ENCODE measurements at places on chromosomes 4 and X.

DNA sequence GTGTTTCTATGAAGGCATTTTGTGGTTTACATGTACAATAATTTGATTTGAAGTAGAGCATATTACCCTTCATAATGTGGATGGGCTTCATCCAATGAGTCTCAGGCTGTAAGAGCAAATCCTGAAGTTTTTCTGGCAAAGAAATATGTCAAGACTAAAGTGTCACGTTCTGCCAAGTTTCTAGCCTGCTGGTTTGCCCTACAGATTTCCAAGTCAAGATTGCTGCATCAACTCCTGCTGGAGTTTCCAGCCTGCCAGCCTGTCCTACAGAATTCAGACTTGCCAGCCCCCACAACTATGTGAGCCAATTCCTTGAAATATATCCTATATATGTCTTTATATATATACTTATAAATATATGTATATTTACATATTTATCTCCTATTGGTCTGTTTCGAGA, 70.0 kb upstream of the RLIM start:
- DNase-seq, result no peak

DNA sequence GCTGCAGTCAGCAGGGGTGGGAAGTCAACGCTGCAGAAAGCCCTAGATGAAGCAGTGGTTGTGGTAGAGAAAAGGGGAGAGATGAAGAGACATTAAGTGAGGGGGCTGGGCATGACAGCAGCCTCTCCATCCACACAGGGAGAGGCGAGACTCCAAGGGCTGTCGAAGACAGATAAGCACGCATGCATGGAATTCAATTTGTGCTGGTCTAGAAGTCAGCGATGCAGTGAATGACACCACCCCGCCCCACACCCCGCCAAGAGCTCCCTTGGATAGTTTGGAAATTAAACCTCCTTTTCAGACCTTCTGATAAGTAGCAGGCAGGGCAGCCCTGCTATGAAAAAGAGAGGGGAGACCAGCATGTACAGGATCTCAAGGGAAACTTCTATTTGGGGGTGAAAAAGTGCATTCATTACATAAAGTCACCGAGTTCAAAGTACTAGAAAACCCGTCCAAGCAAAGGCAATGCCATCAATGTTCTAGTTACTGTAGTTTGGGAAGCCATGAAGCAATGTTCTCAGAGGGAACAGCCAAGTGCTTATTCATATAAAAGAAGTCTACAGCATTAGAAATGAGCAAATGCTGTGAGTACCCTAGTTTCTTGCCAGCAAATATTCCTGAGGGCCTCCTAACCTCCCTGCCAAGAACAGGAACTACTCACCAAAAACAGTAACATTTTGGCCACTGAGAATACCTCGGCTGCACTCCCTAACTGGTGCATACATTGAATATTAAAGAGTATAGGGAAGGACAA, 152.3 kb upstream of the ANXA10 start:
- no peak for DNase-seq

DNA sequence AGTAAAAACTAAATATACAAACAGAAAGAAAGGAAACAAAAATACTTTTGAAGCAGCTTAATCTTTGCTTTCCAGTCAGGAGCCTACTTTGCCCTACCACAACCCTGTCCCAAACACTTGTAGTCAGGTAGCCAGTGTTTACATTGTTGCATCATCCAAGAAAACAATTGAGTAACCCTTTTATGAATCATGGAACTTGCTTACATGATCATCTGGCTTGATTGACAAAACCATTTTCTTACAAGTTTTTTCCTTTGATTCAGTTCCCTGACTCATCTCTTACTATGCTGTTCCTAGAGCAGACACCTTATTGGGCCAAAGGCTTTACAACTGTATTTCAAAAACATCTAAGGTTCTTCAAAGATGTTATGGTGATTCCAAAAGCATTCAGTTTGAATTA, 740.1 kb downstream of the KLHL13 start:
- DNase-seq, result no peak

DNA sequence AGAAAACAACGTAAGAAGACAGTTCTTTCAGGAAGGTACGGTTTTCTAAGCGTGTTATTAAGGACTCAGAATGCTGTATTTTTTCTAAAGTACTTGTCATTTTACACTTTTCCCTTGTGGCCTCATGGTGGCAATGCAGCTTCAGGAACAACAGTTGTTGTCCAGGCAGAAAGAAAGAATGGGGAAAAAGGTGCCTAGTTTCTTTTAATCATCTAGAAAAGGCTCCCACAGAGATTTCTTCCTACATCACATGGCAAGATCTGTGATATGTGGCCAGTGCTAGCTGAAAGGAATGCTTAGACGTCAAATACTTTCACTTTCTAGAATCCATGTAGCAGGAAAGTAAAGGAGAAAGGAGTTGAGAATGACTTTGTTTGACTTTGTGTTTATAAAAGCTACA, 49.0 kb upstream of the TRAM1L1 start:
- DNase-seq, result peak; percentile 45

- no peak for DNase-seq
Measured at GRCh38 chrX:45138525-45138924, 62.2 kb downstream of the DIPK2B start.

DNA sequence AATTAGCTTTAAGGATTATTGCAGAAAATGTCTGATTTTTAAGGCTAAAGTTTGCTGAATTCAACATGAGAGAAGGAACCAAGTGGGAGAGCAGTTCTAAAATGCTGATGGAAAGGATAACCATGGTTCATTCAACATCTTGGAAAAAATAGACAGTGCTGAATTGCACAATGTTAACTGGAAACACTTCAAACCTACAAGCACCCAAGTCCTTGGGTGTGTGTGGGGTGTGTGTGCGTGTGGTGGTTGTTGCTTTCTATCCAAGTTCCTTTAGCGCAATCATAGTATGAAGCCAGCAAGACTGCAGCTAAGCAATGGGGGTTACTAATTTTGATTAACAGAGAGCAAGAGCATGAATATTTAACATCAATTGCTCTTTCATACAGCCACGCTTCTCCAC, 29.3 kb upstream of the SCOC start:
- DNase-seq, result no peak

- DNase-seq, result no peak
Measured at GRCh38 chrX:117919755-117920154, 196.9 kb downstream of the KLHL13 start.

DNA sequence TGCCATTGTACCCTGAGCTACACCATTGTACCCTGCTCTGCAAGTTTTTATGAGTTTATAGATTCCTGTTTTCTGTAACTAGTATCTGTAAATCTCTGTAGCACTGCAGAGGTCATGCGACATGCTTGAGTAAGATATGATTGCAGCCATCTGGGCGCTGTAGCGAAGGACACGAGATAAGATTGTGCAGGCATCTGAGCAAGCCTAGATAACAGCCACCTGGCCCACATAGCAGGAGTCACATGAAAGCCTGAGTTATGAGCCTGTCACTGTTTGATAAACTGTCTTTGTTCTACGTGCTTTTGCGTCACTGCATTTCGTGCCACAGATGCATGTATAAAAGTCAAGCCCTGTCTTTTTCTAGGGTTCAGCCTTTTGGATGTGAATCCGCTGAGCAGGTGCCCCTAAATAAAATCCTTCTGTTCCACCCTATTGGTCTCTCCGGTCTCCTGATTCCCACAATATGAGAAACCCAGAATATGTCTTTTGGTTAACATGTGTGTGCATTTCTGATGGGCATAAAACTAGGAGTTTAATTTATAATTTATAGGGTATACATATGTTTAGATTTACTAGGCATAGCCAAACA, 327.6 kb upstream of the MAOA start:
- DNase-seq, result no peak

GRCh38 chr4:151417164-151417571, 8.2 kb downstream of the FHIP1A start:
- DNase-seq, result no peak

DNA sequence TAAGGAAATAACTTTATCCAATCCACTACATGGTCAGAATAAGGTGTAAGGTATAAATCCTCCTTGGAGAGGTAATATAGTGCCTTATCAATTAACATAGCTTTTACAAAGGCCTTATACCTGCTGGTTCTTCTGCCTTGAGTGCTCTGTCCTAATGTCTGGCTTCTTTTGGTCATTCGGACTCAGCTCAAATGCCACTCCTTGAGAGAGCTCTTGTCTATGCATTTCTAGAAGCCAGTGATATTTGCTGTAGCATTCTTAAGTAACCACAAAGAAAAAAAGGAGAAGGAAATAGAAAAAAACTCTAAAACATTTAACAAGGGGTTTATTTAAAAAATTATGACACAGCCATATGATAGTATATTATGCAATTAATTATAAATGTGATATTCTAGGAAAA, 444.8 kb upstream of the SLIT2 start:
- no peak for DNase-seq

- DNase-seq, result no peak
Measured at GRCh38 chr4:142407596-142407995, 438.5 kb downstream of the INPP4B start.

GRCh38 chr4:121199742-121200561, 35.8 kb upstream of the TNIP3 start:
- DNase-seq, result no peak

- DNase-seq, result no peak
Measured at GRCh38 chrX:40243755-40244515, 146.2 kb upstream of the BCOR start.

DNA sequence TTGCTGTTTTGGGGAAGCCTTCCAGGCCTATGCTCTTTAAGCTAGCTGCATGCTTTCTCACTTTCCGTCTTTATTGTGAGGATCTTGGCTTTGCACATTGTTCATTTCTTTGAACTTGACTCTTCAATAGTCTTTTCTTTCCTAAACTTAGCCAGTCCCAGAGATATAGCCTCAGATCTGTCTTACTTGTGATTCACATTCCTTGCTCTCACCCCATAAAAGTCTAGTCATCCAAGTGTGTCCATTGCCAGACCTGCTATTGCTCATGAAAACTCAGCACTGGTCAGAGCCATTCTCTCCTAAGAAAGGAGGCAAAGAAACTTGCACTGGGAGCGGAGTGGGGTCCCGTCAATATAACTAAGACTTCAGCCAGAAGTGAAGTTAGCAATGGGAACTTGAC, 275.0 kb upstream of the CTSO start:
- DNase-seq, result no peak

- DNase-seq, result no peak
Measured at GRCh38 chrX:80984118-80984517, 174.4 kb upstream of the BRWD3 start.

DNA sequence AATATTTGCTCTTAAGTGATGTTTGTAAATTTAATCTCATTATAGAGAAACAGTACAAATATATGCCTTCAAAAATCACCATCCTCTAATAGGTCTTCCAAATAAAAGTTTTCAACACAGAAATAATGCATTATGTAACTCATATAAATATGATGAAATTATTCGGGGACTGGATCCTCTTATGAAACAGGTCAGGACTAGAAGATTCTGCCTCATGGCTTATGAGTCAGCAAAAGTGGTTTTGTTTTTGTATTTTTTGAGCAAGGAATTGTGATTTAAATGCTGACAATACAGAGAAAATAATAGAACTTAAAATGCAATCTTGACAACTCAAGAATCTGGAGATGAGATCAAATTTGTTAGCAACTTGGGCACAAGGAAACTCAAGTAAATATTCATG, 179.7 kb upstream of the NDP start:
- DNase-seq, result no peak

DNA sequence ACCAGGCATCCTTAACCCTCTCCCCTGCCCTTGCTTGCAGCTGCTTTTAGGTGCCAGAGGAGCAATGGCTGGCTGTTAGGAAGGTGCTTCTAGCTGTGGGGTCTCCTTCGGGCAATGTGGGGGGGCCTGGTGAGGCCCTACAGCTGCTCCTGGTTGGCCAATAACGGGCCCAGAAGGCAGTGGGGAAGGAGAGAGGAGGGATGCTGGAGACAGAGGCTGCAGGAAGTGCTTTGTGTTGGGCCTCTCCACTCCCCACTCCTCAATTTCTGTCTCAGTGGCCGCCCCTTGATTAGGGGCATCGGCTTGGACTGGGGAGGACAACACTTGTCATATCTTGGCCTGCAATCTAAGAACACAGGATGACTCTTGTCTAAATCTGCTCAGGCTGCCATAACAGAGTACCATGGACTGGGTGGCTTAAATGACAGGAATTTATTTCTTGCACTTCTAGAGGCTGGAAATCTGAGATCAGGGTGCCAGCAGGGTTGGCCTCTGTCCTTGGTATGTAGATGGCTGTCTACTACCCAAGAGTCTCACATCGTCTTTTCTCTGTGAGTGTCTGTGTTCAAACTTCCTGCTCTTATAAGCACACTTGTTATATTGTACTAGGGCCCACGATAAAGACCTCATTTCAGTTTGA, 374.3 kb downstream of the MID1IP1 start:
- DNase-seq, result no peak

DNA sequence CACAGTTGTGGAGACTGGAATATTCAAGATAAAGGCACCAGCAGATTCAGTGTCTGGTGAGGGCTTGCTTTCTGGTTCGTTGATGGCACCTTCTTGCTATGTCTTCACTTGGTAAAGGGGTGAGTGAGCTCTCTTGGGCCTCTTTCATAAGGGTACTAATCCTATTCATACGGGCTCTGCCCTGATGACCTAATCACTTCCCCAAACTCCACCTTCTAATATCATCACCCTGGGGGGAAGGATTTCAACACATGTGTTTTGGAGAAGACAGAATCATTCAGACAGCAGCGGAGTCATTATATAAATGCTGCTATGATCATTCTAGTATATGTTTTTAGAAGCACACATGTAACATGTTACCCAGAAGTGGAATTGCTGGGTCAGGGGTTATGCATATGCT, 295.3 kb upstream of the CTSO start:
- no peak for DNase-seq

- DNase-seq, result no peak
Measured at GRCh38 chr4:106694232-106694631, 325.7 kb upstream of the GIMD1 start.

DNA sequence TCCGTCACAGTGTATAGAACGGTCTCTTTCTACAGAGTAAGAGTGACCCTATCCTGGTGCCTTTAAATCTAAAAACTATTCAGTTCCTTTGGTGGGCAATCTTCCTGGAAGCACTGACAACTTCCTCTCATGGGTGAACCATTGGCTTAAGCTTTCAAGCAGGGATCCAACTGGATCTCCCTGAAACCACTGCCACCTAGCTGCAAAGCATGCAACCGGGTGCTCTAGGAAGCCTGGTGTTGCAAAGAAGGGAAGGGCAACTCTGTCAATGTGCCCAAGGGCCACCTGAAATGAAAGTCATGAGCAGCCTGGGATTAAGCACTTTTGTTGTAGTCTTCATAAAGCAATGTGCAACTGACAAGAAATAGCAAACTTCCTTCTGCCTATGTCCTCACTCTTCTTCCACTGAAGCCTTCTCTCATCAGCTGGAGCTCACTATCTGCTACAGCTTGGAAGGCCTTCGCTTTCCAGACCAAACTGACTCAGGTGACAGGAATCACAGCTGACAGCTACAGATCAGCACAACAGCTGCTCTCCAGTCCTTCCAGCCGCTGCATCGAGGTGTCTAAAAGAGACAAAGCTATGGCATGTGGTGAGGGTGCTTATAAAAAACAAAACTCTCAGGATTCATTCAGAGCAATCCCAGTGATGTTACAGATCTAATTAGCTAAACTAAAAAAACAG, 46.1 kb downstream of the SETD7 start:
- no peak for DNase-seq

GRCh38 chr4:84677093-84677492, 94.2 kb downstream of the CDS1 start:
- DNase-seq, result no peak

- no peak for DNase-seq
Measured at GRCh38 chr4:4492161-4492847, 49.5 kb downstream of the STX18 start.

- no peak for DNase-seq
Measured at GRCh38 chrX:49171752-49172279, at the start of gene PLP2. Gene PLP2 (plus strand): TSS chrX:49171898. CDS start chrX:49172001, 103 bp downstream.

Data from posterior cingulate gyrus (tissue), 11 donors.